ENCODE measurements at places on chromosomes 3 and 15.

DNA sequence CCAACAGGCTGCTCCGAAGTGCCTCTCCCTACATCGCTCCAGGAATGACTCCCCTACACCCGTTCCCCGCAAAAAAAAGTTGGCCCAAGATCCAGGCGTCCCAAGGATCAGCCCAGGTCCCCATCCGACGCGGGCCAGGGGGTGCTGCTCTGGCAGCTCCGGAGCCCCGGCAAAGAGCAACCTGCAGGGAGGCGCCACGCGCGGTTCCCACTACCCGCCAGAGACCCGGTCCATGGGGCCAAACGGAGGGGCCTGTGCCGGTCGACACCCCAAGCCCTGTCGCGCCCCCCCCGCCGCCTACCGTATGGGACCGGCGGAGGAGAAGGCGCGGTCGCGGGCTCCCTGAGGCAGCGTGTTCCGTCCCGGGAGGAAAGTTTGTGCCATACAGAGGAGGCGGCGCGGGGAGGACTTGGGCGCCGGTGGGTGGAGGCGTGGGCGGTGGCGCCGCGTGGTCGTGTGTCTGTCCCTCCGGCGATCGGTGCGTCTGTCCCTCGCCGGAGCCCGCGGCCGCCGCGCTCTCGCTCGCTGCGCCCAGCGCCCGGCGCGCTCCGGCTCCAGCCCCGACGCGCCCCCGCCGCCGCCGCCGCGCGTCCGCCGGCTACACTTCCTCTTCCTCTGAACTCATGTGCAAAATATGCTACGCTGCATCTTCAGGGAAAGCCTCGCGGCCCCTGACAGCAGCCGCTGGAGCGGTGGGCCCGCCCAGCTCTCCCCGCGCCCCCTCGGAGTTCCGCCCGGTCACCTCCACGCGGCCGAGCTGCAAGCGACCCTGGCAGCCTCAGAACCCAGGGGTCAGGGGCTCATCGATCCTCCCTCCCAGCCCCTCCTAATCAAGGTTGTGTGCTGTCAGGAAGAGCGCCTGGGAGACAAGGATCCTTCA lies at the start of gene RFTN1:
RFTN1 (minus strand) TSS at position 559 of the 880 bp plus-strand sequence. CDS start 19,830 bp downstream, outside the sequence.
- peak; percentile 51 for DNase-seq

GRCh38 chr3:122925756-122926155 lies 101.8 kb downstream of the SEMA5B start:
- no peak for DNase-seq

- no peak for DNase-seq
Observed at GRCh38 chr15:31442699-31443111, 116.1 kb downstream of the KLF13 start.

DNA sequence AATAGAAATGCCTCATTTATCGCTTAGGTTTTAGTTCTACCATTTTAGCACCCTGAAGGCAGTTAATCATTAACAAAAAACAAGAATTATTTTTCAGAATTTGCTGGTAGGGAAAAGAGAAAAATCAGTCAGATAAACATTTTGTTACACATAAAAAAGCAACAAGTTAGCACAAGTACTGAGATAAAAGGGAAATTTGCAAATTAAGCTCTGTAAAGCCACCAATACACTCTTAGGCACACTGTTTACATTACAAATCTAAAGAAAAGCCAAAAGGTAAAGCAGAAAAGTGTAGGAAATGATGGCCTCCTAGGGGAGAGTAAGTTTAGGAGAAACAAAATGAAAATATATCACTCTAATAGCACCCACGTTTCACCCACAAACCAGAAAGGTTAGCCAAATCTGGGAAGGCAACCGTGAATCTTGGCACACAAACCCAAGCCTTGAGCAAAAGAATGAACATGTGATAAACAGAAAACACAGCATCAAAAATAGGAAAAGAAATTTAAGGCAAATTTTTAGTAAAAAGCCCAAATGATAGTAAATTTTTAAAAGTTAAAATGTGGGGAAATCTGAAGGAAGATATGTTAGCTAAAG lies 1.6 kb upstream of the SATB1 start:
- no peak for DNase-seq

DNA sequence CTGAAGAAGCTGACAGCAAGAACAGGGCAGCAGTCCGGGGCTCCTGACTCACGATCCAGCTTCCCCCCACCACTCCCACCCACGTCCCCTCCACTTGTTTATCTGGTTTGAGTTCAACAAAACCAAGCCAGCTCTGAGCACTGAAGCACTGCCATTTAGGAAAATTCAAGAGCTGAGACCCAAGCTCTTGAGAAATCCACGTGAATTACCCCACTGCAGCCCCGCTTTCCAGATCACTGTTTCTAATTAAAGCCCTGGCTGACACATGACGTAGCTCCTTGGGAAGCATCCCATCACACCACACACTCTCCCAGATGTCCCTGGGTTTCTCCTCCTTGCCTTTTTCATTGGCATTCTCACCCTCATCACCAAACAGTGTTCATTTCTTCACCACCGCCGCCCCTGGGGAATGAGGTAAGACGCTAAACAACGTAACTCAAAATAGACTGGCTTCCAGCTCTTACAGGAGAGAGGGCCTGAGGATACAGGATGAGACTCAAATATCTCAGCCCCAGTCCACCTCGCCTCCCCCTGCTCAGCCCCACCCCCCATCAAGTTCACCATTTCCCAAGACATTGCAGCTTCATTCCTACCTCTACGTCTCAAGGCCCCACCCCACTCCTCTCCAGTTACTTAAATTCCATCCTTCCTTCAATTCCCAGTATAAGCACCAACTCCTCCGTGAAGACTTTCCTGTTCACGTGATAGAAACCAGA lies 95.4 kb downstream of the SRGAP3 start:
- no peak for DNase-seq

DNA sequence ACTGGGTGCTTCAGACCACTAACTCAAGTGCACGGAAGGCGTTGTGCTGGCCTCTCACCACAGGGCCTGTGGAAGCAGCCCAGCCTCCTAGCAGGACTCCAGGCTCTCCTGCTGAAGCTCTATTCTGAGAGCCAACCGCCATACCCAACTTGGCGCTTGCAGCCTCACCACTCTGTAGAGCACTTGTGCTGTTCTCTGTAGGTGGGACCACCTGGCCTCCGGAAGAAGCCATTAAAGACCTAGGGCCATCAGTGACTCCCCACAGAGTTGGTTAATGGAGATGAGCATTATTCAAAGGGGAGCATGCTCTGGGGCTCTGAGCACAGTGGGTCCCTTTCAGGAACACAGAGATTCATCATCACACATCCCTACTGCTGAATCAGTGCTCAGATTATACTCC lies 50.9 kb downstream of the C3orf85 start:
- DNase-seq, result no peak

DNA sequence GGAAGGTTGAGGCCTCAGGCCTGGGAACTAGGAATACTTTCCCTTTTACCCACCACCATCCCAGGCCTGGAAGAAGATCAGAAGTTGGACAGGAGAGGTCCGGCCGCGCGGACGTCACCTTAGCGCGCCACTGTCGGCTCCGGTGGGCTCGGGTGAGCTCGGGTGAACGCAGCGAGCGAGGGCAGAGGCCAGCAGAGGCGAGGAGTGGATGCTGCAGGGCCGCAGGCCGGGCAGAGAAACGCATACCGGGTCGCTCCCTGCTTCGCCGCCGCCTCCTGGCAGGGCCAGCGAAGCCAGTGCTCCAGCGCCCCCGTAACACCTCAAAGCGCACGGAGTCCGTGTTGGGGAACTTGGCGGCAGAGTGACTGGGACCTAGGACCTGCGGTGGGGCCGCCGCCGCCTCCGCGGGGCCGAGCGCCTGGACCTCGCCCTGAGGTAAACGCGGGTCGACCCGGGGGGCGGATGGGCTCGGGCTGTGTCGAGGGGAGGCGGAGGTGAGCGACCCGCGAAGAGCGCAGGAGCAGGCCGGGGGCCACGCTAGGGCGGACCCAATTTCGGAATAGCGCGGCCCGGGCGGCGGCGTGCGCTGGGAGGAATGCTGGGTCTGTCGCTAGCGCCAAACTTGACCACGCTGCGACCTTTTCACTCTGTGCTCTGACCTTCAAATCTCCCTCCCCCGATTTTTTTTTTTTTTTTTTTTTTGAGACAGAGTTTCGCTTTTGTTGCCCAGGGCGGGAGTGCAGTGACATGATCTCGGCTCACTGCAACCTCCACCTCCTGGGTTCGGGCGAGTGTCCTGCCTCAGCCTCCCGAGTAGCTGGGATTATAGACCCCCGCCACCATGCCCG lies 1.6 kb downstream of the CYP11A1 start:
- no peak for DNase-seq

- no peak for DNase-seq
Observed at GRCh38 chr3:58027704-58028317, 19.6 kb downstream of the FLNB start.

- no peak for DNase-seq
Observed at GRCh38 chr3:141877911-141878310, 1.5 kb downstream of the ATP1B3 start.

- no peak for DNase-seq
Observed at GRCh38 chr3:41140242-41140641, 59.1 kb upstream of the CTNNB1 start.

DNA sequence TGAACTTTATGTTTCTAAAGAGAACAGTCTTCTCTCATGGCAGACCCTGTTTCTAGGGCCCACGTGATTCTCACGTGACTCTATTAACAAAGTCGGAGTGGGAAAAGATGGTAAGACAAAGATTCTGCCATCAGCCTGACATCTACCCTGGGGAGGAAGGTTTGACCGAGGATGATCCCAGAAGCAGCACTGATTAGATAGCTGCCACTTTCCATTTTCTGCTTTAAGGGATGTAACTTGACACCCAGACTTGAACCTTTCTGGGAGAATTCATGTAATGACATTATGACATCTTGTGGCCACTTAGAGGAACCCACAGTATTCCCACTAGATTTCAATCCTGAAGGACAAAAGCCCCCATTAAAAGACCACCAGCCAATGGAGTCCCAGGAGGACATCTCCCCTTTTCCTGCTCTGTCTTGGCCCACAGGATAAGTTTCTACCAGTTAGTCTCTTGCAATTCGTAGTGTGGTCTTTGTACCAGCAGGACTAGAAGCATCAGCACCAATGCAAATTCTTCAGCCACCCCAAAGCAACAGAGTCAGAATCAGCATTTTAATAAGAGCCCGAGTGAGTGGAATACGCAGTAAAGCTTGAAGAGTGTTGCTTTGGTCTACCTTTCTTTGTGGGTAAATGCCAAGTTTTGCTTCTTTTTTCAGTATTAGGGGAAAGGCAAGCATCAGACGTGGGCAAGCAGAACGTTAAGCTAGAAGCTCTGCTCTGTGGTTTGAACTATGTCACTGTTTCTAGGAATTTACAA lies 480.5 kb upstream of the PROK2 start:
- DNase-seq, result peak; percentile 15

DNA sequence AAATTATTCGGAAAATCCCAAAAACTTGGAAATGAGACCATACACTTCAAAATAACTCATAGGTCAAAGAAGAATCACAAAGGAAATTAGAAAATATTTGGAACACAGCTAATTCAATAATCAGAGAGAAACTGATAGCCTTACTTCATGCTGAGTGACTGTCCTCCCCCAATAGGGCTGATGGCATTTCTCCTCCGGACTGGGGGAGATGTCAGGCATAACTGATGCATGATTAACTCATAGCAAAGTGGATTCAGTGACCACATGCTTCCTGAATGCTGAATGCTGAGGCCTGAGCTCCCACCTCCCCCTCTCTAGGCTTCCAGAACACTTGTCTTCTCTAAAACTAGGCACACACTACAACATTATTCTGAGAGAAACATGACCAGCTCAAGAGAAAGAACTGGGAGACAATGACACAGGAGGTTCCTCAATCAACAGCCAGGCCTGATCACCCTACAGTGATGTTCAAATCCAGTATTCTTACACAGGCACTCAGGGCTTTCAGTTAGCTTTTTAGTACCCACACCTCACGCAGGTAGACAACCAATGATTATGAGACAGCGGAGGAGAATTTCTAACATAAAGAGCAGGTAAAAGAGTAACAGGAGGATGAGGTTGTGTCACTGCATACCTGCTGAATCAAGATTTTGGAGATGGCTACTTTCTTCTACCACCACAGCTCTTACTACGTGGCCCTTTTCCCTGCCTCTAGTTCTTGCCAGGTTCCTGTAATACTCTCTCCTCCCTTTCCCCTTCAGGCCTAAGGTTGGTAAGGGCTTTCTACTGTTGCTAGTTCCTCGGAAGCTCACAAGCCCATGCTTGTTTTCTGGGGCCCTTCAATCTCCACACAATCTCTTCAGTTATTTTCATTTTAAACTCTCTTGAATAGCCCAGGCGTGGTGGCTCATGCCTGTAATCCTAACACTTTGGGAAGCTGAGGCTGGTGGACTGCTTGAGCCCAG lies 96.1 kb downstream of the FMN1 start:
- no peak for DNase-seq

DNA sequence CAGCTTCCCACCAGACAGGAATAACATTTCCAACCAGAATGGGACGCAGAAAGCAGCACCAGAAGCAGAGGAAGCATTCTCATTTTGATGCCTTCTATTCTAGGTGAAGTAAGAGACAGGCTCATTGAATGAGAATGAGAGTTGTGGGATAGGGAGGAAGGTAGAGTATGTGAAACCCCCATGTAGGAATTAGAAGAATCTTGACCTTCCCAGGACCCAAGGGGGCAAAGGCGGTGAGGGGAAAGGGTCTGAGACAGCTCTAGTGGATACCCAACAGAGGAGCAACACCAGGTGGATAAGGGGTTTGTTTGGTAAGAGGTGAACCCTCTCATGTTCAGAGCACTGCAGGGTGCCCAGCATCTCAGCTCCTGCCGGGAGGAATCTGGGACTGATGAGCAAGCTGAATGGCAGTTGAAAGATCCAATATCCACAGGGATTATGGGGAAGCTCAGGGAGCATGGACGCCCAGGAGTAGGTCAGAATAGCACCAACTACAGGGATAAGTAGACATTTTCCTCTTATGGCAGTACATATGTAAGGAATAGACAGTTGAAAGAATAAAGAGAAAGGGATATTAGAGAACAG lies 77.0 kb downstream of the PLCL2 start:
- DNase-seq, result no peak

- DNase-seq, result no peak
Observed at GRCh38 chr15:86645925-86646500, 566.3 kb downstream of the AGBL1 start.

Data from HEK293T (cell line).